ENCODE measurements at places on chromosomes 3 and 15.

DNA sequence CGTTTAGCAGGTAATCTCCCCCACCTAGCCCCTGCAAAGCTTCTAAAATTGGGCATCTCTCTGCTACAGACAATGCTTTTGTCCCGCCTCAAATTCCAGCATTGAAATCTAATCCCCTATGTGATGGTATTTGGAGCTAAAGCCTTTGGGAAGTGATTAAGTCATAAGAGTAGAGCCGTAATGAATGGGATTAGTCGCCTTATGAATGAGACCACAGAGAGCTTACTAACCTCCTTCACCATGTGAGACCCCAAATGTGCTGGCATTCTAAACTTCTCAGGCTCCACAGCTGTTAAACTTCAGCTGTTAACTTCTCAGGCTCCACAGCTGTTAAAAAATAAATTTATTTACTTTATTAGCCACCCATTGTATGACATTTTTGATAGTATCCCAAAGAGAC, 374.2 kb upstream of the BCHE start:
- no peak for DNase-seq

DNA sequence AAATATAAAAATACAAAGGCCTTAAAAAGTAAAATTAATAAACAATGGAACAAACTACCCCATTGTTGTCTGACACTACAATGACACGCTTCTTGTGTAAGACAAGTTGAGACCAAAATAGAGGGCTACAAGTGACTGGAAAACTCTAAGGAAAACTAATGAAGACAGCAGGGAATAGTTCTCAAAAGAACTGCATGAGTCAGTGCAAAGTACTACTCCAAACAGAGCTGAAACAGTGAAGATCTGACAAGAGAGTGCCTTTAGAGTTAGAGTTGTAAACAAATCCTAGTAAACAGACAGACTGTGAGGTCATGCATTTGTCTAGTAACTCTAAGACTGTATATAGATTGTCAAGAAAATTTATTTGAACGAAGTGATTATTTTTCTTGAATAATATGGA, 233.9 kb downstream of the BBX start:
- no peak for DNase-seq

- DNase-seq, result no peak
Observed at GRCh38 chr15:89646416-89647141, 8.7 kb downstream of the KIF7 start.

DNA sequence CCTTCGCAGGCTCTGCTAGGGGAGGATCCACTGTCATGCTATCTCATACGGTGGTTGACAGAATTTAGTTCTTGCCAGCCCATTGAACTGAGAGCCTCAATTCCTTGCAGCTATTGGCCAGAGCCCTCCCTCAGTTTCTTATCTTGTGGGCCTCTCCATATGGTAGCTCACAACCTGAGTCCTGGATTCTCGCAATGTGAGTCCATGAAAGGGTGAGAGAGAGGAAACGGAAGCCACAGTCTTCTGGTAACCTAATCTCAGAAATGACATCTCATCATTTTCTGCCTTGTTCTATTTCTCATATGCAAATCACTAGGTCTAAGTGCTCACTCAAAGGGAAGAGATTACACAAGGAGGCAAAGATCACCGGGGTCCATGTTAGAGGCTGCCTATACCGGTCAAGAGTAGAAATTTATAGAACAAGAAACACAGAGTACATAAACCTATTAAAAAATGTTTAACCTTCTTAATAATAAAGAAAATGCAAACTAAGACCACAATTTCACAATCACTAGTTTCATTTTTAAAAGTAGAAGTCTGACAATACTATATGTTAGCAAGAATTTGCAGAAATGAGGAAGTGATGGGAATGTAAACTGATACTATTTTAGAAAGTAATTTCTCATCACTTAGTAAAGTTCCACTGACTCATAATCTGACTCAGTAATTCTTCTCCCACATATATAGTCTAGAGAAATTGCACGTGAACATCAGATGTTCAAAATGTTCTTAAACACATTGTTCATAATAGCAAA, 378.4 kb upstream of the AGTR1 start:
- no peak for DNase-seq

GRCh38 chr3:23845326-23846216, 39.8 kb downstream of the UBE2E1 start:
- DNase-seq, result no peak

DNA sequence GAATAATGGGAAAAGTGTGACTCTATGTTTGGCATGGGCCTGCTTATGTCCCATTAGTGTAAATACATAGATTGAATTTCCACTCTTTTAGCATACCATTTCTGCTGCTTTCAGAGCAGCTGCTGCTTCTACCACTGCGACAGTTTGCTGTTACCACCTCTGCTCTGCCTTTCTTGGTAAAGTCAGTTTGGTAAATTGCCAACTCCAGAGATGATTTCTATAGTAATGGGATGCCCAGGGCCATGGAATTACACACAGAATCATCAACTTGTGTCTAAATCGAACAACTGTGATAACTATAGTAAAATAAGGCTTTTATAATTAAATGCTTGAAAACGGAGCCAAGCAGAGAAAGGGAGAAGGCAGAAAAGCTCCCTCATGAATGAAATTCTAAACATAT, 168.4 kb upstream of the VEPH1 start:
- no peak for DNase-seq

- no peak for DNase-seq
Observed at GRCh38 chr15:38297623-38298388, 45.2 kb downstream of the SPRED1 start.

DNA sequence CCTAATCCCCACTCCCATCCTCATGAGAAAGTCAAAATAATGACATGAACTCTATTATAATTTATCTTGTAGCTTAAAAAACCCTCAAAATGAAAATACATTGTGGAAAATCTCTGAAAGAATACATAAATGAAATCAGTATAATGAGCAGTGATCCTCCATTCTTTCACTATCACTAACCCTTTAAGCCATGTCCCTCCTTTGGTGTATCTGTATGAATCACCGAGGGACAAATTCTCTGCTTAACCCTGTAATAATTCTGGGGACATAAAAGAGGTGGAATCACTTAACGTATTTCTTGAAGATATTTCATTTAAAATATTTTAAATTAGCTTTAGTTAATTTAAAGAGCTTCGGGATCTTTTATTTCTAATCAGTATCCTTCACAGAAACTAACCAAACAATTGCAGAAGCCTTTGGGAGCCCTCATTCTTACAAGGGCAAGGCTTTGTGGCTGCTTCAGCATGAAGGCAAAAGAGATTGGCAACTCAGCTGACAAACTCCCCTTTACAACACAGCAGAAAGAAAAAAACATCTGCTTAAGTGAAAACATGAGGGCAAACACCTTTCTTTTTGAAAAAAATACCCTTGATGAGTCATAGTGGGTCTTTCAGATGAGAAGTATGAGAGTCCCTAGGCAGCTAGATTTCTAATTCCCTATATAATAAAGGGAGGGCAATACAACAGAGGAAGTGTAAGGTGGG, 44.0 kb upstream of the ALCAM start:
- DNase-seq, result no peak

DNA sequence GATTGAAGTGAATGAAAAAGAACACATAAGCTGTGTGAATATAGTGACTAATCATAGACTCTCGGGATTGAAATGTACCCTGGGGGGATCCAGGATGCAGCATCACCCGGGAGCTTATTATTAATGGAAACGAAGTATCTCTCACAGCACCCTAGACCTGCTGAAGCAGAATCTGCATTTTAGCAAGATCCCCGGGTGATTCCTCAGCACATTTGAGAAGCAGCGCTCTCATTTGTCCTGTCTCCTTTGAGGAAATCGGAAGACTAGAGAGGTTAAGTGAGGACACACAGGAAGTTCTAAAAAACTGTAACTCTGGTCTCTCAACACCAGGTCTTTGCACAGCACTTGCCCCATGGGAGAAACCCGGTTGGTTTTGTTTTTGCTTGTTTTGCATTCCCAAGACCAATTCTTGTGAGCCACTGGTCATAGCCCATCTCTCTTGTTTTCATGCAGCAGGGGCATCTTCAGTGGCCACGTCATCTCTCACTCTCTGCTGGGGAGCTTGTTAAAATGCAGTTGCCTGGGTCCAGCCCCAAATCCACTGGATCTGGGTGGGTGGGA, 30.2 kb downstream of the ZNF710 start:
- DNase-seq, result peak; percentile 21

GRCh38 chr3:105629718-105630117, 239.1 kb downstream of the CBLB start:
- no peak for DNase-seq

DNA sequence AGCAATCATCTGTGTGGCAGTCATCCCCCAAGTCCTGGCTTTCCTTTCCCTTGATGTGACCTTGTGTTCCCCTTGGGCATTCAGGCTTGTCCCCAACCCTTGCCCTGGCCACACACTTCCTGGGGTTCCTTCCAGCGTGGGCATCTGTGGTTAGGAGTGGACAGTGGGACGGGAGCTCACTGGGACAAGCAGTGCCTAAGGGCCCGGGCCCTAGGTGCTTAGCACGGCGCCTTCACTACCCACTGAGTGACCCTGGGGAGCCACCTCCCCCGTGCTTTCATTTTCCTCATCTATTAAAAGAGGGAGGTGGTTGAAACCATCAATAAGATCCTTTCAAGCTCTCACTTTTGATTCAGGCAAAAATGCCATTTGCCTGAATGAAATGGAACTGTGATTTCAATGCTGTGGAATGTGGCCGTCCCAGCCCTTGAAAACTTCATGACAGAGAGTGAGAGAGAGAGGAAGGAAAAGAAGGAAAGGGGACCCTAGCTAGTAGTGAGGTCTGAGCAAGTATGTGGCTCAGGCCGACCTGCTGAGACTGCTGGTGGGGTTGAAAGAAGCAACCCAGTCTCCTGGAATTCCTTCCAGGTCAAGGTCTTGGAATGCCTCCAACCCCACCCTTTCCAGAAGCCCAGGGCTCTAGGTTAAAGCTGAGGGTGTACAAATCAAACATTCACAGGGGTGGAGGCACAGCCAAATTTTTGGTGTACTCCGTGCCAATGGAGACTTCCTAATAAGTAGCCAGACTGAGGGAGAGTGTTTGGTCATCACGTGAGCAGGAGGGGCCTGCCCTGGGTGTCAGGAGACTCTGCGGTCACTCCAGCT, 302.9 kb downstream of the TLE3 start:
- peak; percentile 43 for DNase-seq

DNA sequence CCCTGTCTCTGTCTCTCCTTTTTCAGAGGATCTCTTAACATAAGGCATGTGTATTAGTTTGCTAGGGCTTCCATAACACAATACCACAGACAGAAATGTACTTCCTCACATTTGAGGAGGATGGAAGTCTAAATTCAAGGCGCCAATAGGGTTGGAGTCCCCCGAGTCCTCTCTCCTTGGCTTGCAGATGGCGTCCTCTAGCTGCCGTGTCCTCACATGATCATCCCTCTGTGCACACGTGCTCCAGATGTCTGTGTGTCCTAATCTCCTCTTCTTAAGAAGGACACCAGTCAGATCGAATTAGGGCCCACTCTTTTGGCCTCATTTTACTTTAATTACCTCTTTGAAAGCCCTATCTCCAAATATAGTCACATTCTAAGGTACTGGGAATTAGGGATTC, 23.0 kb upstream of the BFSP2 start:
- no peak for DNase-seq

- DNase-seq, result no peak
Observed at GRCh38 chr3:175238801-175239200, 379.7 kb downstream of the NAALADL2 start.

DNA sequence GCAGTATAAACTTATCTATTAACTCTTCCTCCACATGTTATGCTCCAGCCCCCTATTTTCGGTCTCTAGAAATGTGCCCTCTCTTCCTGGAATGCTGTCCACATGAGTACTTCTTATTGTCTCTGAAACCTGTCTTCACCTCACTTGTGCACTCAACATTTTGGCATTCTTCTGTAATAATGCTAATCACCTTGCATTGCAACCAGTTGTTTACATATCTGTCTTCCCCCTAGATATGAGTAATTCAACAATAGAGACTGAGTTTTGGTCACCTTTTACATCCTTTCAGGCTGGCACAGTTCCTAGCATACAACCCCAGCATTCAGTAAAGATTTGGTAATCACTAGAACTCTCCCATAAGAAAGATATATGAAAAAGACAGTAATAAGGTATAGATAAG, 17.2 kb downstream of the CCDC80 start:
- DNase-seq, result no peak

DNA sequence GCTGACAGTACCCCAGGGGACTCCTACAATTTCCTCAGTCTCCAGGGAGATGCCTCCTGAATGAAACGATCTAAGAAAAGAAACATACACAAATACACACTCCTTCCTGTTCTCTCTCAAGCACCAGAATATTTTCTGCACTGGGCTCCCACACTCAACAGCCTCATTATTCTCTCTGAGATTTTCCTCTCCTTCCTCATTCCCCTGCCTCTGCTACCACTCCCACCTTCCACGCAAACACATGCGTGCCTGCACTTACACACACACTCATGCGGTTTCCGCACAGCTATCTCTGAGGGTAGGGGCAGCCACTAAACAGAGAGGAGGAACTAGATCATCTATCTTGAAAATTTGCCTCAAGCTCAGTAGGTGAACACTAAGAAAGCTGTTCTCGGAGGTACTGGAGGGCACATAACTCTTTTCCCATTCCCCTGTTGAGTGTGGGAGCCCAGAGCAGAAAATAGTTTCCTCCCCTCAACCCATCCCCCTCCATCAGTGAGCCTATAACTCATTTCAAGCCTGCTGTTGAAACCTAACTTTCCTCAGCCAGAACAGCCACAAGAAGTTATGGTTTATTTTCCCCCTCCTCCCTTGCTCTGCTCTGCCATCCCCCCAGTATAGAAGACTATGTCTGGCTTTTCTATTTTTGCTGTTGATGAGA, 30.5 kb upstream of the TIPARP start:
- peak; percentile 60 for DNase-seq

- DNase-seq, result no peak
Observed at GRCh38 chr3:87898971-87899370, 159.8 kb downstream of the CGGBP1 start.

GRCh38 chr3:196968233-196969133, at the start of gene PIGZ:
TSS of gene PIGZ (minus strand) at chr3:196968833. CDS start at chr3:196952031, 16,802 bp downstream.
- peak; percentile 37 for DNase-seq

DNA sequence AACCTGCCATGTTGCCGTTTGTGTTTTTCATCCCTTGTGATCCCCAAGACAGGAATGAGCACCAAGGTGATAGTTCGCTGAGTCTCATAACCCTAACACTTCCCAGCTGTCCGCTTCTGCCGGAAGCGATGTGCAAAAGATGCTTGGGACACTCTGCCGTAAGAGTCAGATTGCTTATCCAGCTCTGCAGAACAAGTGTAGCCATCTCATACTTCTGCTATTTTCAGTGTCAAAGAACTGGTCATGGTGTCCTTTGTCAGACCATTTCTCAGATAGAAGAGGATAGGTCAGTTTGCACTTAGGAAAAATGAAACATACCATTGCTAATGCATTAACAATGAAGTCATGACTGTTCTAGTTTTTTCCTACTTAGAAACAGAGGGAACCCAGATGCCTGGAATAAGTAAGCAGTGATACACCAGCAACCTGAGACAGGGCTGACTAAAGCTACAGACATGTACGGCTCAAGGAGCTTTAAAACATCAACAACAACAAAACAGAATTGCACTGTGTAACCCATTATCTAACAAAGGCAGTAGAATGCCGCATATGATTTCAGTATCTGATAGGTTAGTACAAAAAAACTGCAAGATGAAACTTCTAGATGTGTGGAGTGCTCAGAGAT, 134.0 kb upstream of the IL12A start:
- no peak for DNase-seq

- DNase-seq, result no peak
Observed at GRCh38 chr3:67624687-67625086, 29.7 kb downstream of the SUCLG2 start.
